ENCODE measurements at places on chromosomes 5 and 9. TPM values are rescaled to one million over a fixed set of nuclear protein-coding genes. Genes with fewer than 3 reads are reported as not detected.

The MACROH2A1 gene
- total RNA-seq = 400 TPM

The NEUROG1 gene
- not detected for total RNA-seq

The CA9 gene
- 29.2 TPM for total RNA-seq

The CD14 gene
- 0.30 TPM for total RNA-seq

The PPP3R2 gene
- not detected for total RNA-seq

The ZNF883 gene
- total RNA-seq = 3.1 TPM

The SLC35D2 gene
- 22.8 TPM for total RNA-seq

The C9orf153 gene
- total RNA-seq = not detected

The PKD2L2 gene
- not detected for total RNA-seq

The TXNDC8 gene
- total RNA-seq = not detected

Measured in A375 (cell line).